ENCODE measurements at places on chromosomes 7 and 10.

GRCh38 chr10:63241841-63242281 lies 108.7 kb downstream of the NRBF2 start:
- DNase-seq = no peak

DNA sequence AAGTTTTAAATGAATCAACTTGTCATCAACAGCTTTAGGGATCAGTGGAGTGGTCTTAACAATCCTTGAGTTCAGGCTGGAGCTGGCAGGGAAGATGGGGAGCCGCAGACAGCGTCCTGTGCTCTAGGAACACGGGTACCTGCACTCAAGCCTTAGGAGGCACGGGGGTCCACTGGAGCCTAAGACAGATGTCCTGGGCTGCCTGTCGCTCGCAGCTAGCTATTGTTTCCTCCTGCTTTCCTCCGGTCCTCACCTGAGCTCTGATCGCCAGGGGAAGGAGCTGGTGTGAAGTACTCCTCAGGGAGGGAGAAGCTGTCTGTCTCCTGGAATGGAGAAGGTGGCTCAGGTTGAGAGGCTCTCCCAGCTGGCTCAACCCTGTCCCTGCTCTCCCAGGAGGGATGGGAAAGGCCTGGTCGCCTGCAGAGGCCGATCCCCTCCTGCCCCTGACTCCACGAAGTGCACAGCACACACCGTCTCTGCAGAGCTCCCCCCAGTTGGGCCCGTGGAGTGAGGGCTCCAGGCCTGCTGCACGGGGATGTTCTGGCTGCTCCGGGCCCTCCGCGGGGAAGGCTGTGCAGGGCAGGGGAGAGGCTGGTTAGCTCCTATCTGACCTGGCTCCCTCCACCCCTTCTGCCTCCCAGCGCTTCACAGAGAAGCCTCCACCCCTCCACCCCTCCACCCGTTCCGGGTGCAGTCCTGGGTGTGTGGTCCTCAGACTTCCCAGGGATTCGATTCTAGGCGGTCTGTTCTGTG lies 14.5 kb upstream of the PYROXD2 start:
- no peak for DNase-seq

DNA sequence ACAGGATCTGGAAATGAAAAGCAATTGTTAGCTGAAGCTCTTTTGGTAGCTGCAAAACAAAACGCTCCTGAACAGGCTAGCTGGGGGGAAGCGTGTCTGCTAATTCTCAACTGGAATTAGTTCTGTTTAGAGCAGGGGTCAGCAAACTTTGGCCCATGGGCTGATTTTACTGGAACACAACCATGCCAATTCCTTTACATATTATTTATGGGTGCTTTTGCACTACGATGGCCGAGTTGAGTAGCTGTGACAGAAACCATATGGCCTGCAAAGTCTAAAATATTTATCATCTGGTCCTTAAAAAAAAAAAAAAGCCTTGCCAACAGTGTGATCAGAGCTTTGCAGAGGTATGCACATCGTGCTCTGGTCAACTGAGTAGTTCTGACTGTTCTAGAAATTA lies 108.4 kb upstream of the PDLIM1 start:
- no peak for DNase-seq

DNA sequence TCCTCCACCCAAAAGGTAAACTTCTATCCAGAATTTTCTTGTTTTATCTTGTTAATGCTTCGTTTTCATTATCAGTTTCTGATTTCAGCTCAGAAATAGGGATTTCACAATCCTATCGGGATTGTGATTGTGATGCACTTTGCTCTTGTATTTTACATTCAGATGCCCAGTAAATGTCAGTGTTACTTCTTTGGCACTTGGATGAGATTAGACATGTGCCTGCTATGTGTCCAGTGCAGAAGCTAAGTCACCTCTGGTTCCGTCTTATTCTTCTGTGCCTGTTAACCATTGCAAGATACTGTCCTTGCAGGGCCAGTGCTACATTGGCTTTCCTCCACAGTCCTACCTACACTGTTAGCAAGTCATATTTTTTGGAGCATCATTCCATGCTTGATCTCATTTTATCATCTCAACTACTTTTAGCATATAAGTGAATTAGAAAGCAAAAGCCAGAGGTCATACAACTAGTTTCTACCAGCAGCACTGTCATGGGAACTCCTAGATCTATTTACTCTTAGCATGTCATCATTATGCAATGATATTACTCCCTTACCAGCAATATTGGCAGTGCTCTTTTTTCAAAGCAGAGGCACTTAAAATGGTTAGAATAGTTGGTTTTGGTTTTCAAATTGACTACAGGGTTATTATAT lies 26.7 kb downstream of the ZNF277 start:
- DNase-seq = no peak

DNA sequence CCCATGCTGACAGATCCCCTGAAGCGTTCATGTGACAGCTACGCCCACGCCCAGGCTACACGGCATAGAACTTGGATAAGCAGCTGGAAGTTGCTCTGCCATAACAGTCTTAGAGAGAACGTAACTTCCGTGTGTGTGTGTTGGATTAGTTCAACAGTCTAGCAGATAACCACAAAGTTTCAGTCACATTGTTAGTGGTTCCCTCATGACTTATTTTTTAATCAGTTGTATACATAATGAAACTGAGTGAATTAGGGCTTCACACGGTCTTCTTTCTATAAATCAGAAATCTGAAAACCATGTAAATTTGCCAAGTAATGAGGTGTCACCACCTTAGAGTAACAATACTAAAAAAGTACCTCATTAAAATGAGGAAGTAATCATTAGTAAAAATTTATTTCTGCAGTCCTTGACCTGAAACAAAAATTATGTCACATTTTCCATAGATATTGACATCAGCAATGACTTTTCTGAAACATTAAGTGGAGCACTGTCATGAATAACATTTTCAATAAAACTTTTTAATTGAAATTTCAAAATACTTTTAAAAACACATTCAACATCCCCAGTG lies 21.7 kb upstream of the MACC1 start:
- DNase-seq = no peak

DNA sequence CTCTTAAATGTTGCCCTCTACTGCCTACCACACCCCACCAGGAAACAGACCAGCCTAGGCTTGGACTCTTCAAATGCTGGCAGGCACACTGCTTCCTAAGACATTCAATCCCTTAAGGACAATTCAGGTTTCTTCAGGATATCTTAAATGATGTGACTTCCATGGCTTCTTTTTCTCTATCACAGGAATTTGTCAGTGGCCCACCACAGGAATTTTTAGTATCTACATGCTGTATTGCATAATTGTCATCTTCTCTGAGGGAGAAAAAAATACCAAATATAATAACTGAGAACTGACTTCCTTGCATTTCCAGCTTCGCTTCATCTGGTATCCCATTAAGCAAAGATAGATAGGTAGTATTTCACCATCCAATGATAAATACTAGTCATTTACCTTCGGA lies 129.3 kb downstream of the WNT2 start:
- DNase-seq = no peak

- DNase-seq = no peak
Measured at GRCh38 chr7:24779283-24779655, 22.0 kb upstream of the GSDME start.

- DNase-seq = no peak
Measured at GRCh38 chr10:88413412-88413811, 169.7 kb downstream of the RNLS start.

DNA sequence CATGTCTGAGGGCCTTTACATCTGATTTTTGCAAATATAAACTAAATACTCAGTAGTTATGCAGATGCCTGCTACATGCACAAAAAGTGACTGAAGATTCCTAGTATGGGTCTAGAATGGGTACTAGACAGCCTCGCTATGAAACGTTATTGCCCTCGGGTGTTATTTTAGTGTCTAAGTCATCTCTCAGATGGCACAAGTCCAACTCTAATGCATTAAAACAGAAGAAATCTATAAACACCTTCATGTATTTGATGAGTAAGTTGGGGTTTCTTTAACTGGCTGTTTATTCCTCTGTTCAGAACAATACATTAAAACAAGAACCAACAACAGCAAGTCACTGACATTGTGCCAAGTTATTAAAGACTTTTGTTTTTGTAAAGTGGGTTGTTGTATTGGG lies 41.6 kb downstream of the TEX36 start:
- DNase-seq = no peak

Data from activated T-helper 1 cell treated with anti-CD3 and anti-CD28 coated beads, Interleukin-12 subunit alpha, Interleukin-12 subunit beta, Interleukin-2, Interleukin-4 antibody, amounts not matched to agents 30 ng/mL and 10 ng/mL and 1 ng/mL, durations not matched to agents 14 hours and 24 hours and 36 hours (primary cell).